ENCODE measurements at places on chromosomes 16 and 17.
A peak's percentile ranks its signal among the peaks of the same experiment; 100 is the strongest.

DNA sequence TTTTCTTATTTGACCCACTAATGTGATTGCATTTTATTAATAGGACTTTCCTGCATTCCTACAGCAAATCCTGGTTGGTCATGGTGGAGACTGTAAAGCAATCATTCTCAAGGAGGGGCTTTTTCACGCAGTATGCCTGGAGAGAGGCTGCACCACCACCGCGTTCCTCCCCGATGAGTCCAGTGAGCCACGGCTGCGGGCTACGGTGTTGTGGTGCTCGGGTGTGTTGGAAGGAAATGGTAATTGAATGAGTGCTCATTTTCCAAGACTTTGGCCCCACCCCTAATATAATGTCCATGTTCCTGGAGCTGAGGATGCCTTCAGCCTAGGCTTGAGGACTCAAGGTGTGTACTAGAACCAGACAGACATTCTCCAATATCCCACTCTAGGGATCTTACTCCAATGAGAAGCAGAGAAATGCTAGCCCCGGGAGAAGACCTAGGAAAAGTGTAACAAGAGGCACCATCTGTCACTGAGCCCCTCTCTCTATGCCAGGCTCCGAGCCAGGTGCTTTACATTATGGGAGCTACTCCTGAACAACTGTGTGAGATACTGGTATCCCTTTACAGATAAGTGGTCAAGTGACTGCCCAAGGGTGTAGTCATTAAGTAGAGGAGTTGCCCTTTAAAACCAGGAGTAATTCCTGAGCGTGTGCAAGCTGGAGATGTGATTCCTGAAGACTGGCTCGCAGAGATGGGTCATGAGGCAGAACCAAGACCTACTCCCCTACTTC lies 39.4 kb downstream of the HEATR6 start:
- DNase-seq, result no peak

- no peak for DNase-seq
Observed at GRCh38 chr17:77117415-77117814, 23.4 kb upstream of the SEC14L1 start.

- no peak for DNase-seq
Observed at GRCh38 chr17:76083536-76084182, 4.7 kb downstream of the ZACN start.

DNA sequence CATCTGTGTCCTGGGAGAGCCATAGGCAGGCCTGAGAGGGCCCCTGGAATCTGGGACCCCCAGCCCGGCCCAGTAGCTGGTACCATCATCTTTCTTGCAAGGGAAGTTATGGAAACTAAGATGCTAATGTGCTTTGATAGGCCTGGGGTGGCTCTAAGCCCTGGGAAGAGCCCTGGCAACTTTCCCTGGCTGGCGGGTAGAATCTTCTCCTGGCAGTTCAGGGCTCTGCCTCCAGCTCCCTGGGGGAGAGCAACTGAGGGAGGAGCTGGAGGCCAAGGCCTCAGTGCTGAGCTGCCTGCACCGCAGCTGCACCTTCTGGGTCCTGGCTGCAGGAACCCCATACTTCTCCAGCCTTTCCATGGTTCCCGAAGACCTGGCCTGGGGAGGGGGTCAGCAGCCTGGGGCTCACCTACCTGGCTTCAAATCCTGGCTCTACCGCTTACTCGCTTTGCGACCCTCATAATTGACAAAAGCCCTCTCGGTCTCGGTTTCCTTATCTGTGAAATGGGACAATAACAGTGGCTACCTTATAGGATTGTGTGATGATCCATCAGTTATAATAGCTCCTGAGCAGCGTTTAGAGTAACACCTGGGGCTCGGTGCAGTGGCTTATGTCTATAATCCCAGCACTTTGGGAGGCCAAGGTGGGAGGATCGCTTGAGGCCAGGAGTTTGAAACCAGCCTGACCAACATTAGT lies 333.7 kb downstream of the SEC14L1 start:
- no peak for DNase-seq

GRCh38 chr16:21645261-21645721 lies 7.1 kb downstream of the IGSF6 start:
- DNase-seq, result peak; percentile 74

DNA sequence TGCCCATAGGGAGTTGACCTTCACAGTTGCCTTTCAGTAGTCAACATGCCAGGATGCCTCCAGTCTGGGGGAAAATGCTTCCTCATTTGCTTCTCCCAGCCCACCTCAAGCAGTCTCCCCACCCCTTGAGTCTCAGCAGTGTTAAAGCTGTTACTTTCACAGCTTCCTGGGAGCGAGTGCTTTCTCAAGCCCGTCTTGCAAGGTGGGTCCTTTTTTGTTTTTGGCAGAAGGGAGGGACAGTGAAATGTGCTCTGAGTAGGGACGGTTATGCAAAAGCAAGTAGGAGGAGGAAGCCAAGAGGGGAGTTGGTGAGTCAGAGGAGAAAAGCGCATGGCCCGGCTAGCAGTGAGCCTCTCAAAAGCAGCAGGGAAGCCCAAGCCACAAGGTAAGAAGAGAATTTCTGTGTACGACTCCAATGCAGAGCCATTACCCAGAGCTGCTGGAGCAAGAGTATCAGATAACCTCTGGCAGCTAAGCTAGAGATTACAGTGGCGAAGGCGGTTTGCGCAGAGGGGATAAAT lies at the start of gene CHST4:
CHST4 (plus strand) TSS at position 316 of the 521 bp plus-strand sequence. CDS start 10,252 bp downstream, outside the sequence.
- DNase-seq, result no peak

DNA sequence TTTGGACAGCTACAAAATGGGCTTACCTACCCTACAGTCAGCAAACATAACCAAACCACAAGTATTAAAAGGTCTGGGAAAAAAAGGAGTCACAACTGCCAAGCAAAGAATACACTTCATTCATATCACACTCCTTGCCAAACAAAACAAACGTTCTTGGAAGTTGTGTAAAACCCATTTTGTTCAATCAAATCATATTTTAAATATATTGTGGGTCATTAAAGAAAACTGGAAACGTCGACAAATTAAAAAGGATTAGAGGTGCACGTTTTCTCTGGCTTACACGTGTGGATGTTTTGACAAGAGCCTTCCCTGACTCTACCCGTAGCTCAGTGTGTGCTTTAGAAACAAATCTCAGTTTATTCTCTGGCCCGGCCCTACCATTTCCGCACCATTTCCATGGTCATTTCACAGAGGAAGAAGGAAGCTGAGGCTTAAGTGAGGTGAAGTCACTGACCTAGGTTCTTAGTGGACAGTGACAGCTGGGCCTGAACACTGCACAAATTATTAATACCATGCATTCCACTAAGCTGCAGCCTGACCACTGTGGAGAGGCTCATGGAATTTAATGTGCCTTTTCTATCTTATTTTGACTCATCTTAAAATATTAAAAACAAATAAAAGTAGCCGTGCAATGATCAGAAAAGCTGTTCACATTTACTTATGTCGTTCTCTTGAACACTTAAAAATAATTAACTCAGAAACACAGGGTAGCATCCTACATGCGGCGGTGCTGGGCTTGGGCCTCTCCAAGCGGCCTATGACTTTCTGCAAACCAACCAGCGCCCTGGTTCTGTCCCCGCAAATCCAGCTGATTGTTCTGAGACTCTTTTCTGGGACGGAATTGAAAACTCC lies 968 bp downstream of the CEP112 start:
- no peak for DNase-seq

- peak; percentile 66 for DNase-seq
Observed at GRCh38 chr16:85552980-85553435, 60.1 kb upstream of the GSE1 start.

- no peak for DNase-seq
Observed at GRCh38 chr17:67980456-67980855, 15.8 kb downstream of the C17orf58 start.

- no peak for DNase-seq
Observed at GRCh38 chr17:30782206-30782605, 42.3 kb downstream of the CRLF3 start.

GRCh38 chr17:9185688-9186284 lies 164.5 kb downstream of the NTN1 start:
- DNase-seq, result no peak

DNA sequence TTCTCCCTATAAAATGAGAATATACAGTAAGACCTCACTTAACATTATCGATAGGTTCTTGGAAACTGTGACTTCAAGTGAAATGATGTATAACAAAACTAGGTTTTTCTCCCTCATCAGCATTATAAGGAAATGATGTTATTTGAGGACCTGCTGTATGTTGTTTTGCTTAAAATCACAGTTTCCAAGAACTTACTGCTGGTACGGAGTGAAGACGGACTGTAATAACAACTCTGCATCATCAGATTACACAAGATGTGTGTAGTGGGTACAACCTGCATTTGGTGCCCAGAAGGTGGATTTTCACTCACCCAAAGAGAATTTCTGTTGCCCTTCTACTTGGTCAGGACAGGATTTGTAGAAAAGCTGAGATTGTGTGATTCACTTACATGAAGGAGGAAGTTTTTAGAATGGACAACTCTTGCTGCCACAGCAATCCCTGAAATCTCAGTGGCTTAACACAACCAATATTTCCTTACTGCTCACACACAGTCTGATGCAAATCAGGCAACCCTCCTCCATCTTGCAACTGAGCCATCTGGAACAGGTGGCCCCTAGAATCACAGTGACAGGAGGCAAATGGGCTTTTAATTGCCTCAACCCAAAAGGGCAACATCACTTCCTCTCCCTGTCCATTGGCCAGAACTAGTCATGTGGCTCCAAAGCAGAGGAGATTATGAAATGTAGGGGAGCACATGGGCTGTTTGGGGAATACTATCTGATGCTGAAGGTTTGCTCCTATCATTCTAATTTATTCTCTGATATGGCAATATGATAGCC lies 67.6 kb upstream of the CACNG5 start:
- DNase-seq, result no peak
